ENCODE measurements at places on chromosomes 12 and 14.

DNA sequence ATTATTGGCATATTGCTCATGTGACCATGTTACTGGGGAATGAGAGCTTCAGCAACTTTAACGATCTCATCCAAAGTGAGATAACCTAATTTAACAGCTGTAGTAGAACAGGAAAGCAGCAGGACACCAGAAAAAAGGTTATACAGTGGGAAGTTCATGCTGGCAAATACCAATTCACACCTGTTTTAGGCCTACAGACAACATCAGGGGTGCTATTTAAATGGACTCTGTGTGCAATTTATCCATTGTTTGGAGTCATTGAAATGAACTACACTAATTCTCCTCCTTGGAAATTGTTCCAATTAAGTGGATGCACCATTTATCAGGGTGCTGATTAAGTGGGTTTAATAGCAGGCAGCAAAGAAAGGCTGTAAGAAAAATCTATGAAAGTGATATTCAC lies 424.4 kb upstream of the LMO3 start:
- no peak for DNase-seq

- no peak for DNase-seq
These were observed 490 bp downstream of the RILPL1 start for GRCh38 chr12:123532808-123533649.

GRCh38 chr12:61525331-61525730 lies 734.9 kb upstream of the USP15 start:
- no peak for DNase-seq

DNA sequence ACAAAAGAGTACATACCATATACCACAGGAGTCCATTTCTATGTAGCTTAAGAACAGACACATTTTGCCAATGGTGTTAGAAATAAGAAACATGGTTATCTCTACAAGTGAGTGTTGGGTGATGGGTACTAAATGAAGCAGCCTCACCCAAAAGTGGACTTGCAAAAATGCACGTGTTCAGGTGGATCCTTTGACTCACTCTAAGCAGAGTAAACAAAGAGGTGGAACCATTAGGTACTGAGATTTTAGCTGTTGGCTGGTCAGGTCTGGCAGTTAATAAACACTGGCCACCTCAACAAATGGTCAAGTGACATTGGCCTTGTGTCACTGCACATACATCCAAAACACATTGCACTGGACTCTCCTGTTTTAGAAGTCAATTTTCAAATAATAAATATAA lies 27.6 kb downstream of the EVL start:
- DNase-seq, result no peak

- DNase-seq, result no peak
These were observed 21.4 kb downstream of the SLC38A2 start for GRCh38 chr12:46351138-46351537.

DNA sequence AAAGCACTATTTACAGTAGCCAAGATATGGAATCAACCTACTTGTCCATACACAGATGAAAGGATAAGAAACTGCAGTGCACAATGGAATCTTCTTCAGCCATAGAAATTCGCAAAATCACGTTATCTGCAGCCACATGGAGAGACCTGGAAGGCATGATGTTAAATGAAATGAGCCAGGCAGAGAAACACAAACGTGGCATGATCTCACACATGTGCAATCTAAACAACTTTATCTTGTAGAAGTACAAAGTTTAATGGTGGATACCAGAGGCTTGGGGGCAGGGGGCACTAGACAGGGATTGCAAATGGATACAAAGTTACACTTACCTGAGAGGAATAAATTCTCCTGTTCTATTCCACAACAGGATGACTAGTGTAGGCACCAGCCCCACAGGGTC lies 24.1 kb downstream of the ASCL4 start:
- DNase-seq, result no peak

DNA sequence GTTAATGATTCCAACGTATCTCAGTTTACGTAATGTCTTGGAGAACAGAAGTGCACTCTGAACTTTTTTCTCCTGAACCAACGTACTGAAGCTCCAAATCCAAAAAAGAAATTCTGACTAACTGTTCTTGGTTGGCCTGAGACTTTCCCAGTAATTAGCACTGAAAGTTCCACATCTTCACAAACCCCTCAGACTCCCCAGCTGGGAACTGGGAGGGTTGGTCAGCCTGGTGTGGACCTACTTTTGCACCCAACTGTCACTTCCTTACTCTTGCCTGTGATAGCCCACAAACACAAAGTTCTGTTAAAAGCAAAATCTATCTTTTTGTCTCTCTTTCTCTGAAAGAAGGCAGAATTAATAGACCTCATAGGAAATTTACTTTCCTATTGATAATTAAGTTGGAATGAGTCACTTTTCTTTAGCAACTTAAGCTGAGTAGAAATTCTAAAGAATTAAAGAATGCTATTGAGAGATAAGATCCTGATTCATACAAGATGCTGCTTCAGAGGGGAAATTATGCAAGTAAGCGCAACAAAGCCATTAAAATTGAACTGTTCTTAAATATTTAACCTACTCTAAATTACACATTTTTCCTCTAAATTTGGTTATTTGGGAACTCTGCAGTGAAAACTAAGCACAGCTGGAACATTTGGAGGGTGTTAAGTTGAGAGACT lies 155.0 kb downstream of the EPS8 start:
- no peak for DNase-seq

- no peak for DNase-seq
These were observed 39.3 kb downstream of the ANO2 start for GRCh38 chr12:5905757-5906156.

DNA sequence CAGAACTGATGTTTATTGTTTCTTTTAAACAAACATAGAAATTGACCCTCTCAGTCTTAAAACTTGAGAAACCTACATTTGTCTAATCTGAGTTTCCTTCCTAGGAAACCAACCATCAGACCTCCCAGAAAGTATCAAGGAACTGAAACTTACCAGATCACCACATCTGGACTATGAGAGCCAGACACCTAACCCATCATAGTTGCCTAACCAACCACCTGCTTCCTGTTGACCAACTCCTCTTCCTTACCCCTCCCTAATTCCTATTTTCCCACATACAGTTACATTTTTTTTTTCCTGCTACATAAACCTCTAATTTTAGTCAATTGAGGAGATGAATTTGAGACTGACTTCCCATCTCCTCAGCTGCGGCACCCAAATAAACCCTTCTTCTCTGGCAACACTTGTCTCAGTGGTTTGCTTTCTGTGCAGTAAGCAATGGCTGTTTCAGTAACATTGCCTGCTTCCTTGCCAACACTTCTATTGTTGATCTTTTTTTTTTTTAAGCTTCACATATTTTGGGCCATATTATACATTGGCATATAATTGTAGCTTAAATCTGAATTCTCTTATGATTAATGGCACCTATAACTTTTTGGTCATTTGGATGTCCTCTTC lies 34.3 kb downstream of the KLRD1 start:
- no peak for DNase-seq

All from activated CD4-positive, CD25-positive, alpha-beta regulatory T cell treated with anti-CD3 and anti-CD28 coated beads, Interleukin-2, amount 50 U/mL, for 16 hours (primary cell).